ENCODE measurements at places on chromosomes 1 and 21.

DNA sequence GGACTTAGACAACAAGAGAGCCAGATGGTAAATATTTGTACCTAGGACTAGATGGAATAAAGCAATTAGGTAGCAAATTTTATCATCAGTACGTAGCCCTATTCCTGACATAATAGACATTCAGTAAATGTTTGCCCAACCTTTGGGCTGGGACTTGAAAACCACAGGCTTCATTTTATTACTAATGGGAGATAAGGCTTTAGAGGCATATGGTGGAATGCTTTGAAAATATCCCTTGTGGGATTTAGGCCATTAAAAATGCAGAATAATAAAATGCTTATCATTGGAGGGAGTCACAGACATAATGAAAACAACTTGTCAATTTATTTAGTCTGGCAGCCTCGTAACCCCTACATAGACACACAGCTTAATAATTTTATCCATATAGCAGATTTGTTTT is 296.1 kb upstream of the SPAG17 start:
- DNase-seq = no peak

DNA sequence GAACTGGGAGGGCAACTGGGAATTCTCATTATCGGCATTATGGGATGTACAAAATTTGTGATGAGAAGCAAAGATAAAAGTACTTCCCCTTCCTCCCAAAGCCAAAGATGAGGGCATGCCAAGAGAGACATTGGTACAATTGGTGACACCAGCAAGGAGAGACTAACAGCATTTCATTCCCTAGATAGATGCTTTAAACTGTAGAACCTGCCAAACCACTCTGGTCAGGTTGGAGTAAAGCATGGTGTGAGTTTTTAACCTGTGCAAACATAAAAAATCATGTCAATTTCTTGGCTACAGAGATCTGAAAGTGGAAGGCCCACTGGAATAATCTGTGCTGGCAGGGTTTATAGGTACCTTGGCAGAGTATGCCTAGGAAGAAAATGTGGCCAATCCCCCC is 19.4 kb downstream of the CTXND2 start:
- DNase-seq = no peak

GRCh38 chr1:3590139-3590763 is 21.1 kb downstream of the MEGF6 start:
- no peak for DNase-seq

DNA sequence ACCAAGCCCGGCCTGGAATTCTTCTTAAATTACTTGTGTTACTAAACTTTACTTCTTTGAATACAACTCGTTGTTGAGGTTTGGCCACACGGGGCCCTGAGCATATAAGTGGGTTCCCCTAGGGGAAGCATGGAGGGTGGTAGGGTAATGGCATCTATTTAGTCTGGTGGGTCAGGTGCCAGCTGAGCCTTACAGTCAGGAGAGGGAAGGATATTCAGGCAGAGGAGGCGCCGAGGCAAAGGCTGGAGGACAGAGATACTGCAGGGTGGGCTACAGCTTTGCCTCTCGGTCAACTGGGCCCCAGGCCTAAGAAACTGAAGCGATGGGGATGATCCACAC is 424 bp upstream of the NECAP2 start:
- DNase-seq = no peak

- DNase-seq = no peak
These were observed 187.9 kb downstream of the PTPRU start for GRCh38 chr1:29424266-29424665.

- no peak for DNase-seq
These were observed 83.4 kb downstream of the ASH1L start for GRCh38 chr1:155479205-155479604.

DNA sequence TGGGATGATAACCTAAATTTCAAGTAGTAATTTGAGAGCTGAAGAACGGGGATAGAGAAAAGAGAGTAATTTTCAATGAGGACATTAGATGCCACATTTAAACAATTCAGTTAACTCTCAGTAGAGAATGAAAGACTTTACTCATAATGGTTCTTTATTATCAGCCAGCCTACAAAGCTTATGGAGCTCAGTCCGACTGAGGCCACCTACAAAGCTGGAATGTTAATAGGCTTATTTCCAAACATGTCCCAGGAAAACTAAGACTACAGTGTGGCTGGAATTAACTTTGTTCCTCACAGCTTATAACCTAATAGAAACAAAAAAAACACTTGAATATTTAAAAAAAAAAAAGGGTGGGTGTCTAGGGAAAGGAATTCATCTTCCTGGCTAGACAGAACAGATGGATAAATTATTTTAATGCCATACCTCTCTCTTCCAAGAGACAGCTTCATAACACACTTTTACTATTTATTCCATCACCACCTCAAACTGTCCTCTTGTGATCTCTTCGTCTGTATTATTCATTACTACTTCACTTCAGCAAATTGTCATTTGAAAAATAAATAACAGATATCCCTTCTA is 9.8 kb downstream of the SLC19A2 start:
- DNase-seq = no peak

DNA sequence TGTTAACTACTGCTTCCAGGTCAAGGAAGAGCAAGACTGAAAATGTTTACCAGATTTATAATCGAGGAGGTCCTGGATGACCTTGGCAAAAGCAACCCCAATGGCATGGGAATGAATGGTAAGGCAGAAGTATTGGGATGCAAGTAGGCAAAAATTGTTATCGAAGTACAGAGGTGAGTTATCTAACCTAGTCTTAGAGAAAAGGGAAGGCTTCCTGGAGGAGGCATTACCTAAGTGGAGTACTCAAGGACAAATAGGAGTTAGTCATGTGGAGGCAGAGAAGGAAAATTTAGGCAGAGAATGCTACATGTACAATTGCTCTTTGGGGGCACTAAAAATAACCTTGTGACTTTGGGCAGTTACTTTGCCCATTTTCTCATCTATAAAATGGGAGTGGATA is 3.5 kb upstream of the MAGOH start:
- no peak for DNase-seq

DNA sequence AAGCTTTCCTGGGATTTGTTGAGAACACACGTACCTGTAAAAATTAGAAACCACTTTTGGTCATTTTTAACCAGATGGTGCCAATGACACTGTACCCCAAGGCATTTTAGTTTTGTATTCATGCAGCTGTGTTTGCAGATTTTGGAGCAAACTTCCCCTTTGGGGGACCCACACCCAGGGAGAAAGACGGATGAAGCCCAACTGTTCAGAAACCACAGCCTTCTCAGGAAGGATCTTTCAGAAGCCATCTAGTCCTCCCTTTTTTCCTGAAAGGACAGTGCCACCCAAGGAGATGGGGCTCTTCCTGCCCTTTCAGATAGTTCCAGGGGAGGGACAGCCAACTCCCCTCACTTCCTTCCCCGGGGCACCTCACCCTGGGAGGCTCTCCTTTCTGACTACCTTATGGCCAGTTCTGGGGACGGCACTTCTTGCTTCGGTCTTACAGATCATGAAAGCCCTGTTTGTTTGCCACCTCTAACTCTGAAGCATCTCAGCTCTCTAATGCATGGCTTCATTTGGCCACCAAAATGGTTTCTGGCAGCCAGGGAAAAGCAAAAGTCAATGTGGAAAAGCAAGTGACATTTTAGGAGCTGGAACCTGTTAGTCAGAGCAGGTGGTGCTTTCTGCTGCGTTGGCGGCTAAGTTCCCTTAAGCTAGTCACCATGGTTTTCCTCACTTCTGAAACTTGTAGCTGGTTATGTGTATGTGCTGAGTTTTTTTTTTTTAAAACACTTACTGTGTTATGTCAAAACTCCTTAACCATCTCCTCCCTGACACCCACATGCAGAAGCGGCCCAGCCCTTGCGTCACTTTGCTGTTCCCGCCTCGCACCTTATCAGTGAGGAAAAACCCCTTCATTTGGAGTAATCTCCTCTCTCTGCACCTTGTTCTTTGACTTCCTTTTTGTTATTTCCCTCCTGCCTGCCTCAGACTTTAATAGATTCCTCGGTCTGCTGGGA is 10.1 kb downstream of the TMCC2 start:
- no peak for DNase-seq

DNA sequence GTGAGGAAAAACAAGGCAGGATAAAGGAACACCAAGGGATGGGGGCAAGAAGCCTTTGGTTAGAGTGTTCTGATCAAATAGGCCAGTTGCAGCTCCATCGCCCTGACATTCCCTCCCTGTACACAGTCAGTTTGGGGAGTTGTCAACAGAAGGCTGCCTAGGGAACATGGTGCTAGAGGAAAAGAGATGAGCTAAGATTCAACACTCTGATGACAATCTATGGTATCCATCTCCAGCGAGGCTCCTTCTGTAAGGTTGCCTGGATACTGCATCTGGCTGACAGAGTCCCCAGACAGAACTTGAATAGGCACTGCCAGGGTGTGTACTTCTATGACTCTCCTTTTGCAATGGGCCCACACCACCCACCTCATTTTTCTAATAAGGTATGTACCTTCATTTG is 11.2 kb upstream of the SLAMF9 start:
- no peak for DNase-seq

Measured in CD4-positive, alpha-beta T cell treated with Interleukin-17A for 4 hours (primary cell).